Activated gamma-delta T cell treated with Interleukin-2 at 50 U/mL for 16 hours (primary cell): ENCODE measurements at places on chromosomes 13 and 19.

GRCh38 chr13:39956036-39956435, 300.6 kb downstream of the COG6 start:
- DNase-seq, result no peak

GRCh38 chr19:18596752-18597157, 8.2 kb downstream of the REX1BD start:
- no peak for DNase-seq

DNA sequence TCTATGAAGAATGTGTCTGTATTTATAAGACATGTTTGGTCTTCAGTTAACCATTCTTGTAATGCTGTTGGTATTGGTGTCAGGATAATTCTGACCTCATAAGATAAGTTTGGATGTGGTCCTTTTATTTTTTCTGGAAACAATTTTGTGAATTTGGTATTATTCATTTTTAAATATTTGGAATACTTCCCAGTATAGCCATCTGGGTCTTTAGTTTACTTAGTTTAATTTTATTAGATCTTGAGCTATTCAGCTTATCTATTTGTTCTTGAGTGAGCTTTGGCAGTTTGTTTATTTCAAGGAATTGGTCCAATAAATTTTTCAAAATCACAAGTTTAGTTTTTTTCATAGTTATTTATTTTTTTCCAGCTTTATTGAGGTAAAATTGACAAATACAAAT, 335.4 kb upstream of the PCDH20 start:
- DNase-seq, result no peak

DNA sequence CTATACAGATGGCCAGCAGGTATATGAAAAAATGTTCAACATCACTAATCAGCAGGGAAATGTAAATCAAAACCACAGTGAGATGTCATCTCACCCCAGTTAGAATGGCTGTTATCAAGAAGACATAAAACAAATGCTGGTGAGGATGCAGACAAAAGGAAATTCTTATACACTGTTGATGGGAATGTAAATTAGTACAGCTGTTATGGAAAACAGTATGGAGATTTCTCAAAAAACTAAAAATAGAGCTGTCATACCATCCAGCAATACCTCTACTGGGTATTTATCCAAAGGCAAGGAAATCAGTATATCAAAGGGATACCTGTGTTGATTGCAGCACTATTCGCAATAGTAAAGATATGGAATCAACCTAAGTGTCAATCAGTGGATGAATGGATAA, 22.9 kb downstream of the COG3 start:
- no peak for DNase-seq

GRCh38 chr13:30995331-30995730, 62.9 kb downstream of the TEX26 start:
- no peak for DNase-seq

DNA sequence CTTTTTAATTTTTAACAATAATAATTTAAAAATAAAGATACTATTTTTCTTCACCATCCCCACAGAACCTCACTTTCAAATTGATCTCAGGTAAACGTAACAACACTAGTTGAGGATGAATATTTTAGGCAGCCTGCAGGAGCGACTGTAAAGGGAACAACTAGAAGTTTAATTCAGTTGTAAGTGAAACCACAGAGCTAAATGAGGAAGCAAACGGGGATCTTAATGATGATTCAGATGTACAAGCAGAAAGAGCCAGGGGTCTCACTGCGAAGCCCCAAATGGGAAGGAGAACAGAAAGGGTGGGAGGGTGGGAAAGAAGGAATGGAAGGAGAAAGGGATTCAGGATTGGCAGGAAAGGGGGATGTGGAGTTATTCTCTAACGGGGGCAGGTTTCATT, 54.6 kb upstream of the RAP2A start:
- no peak for DNase-seq

- DNase-seq, result no peak
Observed at GRCh38 chr13:53068585-53069520, 40.2 kb downstream of the OLFM4 start.

DNA sequence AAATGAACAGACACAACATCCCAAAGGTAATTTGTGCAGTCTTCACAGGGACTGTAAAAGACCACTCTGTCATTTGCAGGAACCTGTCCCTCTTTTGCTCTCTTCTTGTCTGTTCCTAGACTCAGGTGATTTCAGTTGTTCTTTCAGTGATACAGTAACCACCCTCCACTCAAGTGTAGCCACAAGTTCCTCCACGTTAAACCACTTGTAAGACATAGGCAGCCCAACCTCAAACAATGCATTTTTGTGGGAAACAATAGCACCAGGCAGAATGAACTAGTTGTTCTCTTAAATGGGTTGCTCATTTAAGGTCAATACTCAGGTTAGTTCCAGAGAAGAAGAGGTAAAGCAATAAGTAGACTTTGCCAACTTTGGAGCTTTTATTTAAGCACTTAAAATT, 359.4 kb downstream of the MZT1 start:
- no peak for DNase-seq

- DNase-seq, result no peak
Observed at GRCh38 chr13:59471106-59471505, 692.6 kb downstream of the DIAPH3 start.

- no peak for DNase-seq
Observed at GRCh38 chr19:6522712-6523111, 8.1 kb upstream of the TNFSF9 start.

GRCh38 chr13:99356262-99357091, 49.3 kb upstream of the GPR183 start:
- peak; percentile 48 for DNase-seq

DNA sequence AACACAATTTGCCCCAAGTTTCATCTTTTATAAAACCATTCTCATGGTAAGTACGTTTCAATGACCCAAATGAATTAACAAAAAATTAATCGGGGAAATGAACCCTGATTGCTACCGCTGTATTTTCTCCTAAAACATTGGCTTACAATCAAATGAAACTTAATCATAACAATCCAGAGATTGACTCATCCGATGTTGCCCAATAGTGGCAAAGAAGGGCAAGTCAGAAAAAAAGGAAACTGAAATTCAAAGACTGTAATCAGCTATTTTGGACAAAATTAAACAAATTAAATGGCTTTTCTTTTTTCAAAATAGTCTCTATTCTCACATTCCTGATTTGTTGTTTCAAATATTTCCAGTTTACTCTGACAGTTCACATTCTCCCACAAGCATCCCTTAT, 3.9 kb upstream of the ACOD1 start:
- no peak for DNase-seq

GRCh38 chr19:45100846-45101252, 7.9 kb downstream of the PPP1R37 start:
- DNase-seq, result no peak

DNA sequence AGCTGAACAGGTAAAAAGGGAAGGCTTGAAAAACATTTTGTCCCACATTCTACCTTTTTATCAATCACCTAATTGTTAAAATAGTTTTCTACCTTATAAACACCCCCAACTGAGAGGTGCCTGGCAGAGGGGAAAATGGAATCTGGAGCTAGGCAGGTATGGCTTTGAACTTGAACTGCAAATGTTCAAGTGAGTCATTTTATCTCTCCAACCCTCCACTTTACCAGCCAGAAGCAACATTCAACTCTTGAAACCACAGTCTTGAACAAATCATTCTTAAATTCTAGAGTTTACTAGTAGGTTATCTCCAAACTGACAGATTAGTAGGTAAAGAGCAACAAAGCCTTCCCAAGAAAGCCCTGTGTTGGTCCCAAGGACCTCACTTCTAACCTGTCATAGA, 116.9 kb downstream of the ABCC4 start:
- DNase-seq, result no peak

DNA sequence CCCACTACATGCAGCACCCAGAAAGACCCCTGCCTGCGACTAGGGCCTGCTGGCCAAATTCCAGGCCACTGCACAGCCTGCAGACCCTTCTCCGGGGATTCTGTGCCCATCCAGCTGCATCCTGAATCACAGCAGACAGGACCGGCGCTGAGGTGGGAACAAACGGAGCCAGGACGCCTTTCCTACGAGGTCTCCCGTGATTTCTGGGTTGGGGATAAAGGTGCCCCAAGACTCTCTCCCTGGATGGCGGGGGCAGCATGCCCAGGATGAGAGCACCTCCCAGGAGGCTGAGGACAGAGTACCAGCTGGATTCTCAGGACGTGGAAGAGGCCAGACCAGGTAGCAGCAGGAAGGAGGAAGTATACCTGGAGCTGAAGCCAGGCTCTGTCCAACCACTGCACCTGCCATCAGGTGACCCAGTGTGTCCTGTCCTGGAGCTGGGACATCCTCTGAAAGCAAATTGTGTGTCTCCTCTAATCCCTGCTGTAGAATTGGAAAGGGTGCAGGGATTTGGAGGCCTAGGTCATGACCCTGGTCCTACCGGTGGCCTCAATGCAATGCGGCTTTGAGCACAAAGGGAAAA, 3.4 kb upstream of the FUT5 start:
- no peak for DNase-seq

DNA sequence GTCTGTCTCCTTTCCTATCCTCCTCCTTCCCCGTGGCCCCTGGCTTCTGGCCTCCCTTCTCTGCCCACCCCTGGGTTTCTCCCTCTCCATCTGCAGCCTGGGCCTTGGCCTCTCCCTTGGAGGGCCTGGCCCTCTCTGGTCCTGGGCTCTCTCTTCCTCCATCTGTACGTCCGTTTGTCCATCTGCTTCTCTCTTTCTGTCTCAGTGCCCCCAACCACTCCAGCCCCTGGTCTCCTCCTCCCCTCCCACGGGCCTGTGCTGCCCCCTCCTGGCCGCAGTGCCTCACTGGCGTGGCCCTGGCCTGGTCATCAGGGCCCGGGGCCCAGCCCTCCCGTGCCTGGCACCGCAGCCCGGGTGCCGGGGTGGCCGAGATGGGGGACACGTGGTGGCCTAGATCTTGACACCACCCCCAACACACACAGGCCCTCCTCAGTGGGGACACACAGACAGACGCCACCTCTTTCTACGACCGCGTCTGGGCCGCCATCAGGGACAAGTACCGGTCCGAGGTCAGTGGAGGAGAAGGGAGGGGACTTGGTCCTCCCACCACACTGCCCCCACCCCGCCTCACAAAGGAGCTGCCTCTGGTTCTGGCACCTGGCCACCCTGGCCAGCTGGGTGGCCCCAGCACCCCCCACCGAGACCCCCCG, 11.3 kb downstream of the PRKCSH start:
- peak; percentile 47 for DNase-seq

GRCh38 chr13:94198681-94199080, 280.8 kb downstream of the DCT start:
- no peak for DNase-seq

DNA sequence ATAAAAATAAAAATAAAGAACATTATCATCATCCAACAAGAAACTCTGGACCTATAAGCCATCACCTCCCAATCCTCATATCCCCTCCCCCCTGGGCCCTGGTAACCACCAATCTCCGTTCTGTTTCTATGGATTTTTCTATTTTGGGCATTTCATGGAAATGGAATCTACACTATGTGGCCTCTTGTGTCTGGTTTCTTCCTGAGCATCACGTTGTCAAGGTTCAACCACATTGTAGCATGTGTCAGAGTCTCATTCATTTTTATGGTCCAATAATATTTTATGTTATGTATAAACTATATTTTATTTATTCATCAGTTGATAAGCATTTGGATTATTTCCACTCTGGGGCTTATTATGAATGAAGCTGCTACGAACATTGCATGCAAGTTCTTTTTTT, 26.9 kb downstream of the SULT2B1 start:
- no peak for DNase-seq

- no peak for DNase-seq
Observed at GRCh38 chr19:4081441-4082129, 14.9 kb upstream of the ZBTB7A start.

DNA sequence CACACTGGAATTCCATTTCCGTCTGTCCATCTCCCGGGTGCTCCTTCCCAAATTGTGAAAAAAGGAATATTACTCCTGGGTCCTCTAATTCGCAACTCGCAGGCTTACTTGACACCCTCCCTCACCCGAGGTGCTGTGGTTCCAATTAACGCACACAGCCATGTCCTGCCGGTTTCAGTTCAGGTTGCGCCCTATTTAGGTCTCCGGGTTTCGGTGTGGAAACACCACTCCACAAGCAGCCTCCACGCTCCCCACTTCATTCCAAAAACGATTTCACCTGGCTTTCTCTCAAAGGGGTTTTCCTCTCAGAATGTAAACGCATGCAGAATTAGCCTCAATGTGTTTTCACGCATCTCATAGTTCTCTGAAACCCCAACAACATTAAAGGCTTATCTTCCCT, 37.9 kb downstream of the NAXD start:
- no peak for DNase-seq

- no peak for DNase-seq
Observed at GRCh38 chr19:56253737-56254136, 18.8 kb upstream of the EDDM13 start.

GRCh38 chr19:2089001-2089711, 7.0 kb downstream of the MOB3A start:
- DNase-seq, result no peak

GRCh38 chr13:80499536-80500290, 158.8 kb upstream of the SPRY2 start:
- no peak for DNase-seq

- DNase-seq, result no peak
Observed at GRCh38 chr13:40109351-40109844, 453.9 kb downstream of the COG6 start.

- DNase-seq, result no peak
Observed at GRCh38 chr13:84590663-84591062, 708.4 kb upstream of the SLITRK1 start.

- no peak for DNase-seq
Observed at GRCh38 chr19:1584500-1585242, 8.0 kb downstream of the MBD3 start.

- DNase-seq, result no peak
Observed at GRCh38 chr13:51283371-51283770, 56.1 kb upstream of the SERPINE3 start.

GRCh38 chr19:34662919-34663318, 14.0 kb downstream of the SCGB2B2 start:
- peak; percentile 27 for DNase-seq

DNA sequence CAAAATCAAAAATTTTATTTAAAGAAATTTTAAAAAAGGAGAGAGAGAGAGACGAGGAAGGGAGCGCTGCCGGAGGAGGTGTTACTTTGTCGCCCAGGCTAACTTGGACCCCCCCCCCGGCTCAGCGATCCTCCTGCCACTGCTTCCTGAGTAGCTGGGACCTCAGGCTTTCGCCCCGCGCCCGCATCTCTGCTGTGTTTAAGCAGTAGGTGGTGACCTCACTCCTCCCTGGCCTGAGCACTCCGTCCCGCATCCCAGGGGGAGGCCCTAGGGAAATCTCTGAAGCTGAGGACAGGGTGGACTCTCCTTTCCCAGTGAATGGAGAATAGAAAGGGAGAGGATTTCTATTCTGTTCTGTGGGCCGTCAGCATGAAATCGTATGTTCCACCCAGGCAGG, 485 bp upstream of the ZNF845 start:
- peak; percentile 10 for DNase-seq

GRCh38 chr19:42095142-42095813, 19.3 kb downstream of the ZNF574 start:
- no peak for DNase-seq

GRCh38 chr19:6527893-6528543, 2.8 kb upstream of the TNFSF9 start:
- DNase-seq, result no peak

GRCh38 chr19:49591731-49592485, 926 bp downstream of the PRR12 start:
- DNase-seq, result peak; percentile 41
